Astrocyte of the cerebellum (primary cell): ENCODE measurements at places on chromosomes 4 and X.
A peak's percentile ranks its signal among the peaks of the same experiment; 100 is the strongest.

- DNase-seq: no peak
Observed at GRCh38 chr4:164009435-164009834, 514.9 kb downstream of the TMA16 start.

DNA sequence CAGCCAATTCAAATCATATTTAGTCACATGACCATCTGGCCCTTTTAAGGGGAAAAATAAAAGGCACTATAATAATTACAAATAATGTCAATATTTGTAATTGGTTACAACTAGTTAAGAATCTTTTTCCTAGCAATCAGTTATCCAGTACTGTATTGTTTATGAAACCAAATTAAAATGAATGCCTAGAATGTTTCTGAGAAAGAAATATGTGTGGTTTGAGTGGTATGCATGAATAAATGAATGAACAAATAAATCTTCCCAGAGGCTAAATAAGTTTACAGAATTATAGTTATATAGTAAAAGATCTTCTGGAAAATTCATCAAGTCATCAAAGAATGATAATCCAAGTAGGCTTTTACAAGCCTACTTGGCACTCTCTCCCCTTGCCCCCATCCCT, 55.8 kb upstream of the F8A3 start:
- no peak for DNase-seq

GRCh38 chr4:150886597-150886996, 128.5 kb downstream of the LRBA start:
- DNase-seq: no peak

DNA sequence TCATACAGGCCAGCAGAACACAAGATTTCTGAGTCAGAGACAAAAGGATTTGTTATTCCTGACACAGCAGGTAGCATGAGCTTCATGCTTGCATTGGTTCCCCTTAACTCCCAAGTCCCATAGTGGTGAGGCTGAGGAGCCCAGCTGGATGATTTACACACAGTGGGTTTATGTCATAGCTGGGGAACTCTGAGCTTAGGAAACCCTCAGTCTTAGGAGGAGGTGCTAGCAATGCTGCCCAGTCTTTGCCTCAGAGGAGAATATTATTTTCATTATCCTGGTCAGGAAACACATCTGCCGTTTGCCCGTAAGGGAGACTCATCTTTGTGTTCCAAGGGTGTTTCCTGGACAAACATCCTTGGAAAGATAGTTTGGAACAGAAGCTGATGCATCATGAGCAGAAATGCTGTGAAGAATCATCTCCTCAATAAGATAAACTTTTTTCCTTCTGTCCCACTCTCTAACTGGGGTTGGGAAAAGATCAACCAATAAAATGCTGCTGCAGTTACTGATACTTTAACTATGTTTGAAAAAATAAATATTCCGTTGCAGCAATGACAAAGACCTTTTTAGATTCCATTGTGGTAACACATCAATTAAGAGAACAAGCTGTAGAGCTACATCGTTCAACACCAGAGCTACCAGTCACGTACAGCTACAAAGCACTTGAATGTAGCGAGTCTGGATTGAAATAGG, 146.8 kb downstream of the DCLK2 start:
- DNase-seq: peak; percentile 95

DNA sequence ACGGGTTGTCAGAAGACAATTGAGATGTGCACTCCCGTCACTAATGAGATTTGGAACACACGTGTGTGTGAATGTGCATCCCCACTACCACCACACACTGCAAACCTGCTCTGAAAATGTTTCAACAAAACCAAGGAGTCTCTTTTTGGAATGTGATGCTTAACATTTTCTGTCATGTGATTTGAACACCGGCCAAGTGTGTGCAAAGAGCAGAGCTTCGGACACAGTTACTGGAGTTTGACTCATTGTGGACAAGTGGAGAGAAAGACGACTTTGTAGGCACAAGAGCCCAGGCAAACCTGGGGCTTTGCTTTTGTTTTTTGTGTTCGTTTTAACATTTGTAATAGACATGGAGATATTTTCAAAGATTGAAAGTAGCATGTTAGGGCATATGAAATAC, 49.2 kb downstream of the CCKAR start:
- no peak for DNase-seq

DNA sequence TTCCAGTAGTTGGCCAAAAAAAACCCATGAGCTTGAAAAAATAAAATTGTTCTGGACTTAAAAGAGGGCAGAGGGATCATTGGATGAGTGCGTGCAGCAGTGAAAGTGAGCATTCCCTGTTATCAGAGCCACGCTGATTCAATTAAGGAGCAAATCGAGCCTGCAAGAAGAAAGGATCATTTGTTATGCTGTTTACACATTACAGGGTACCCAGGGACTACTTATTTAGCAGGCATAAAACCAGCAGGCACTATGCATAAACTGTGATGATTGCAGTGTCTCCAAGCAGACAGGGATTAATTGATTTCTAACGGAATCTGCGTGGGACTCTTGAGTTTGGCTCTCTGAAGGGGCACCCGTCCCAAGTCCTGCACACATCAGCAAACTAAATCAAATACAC, 83.5 kb downstream of the SHOX start:
- DNase-seq: no peak

- no peak for DNase-seq
Observed at GRCh38 chr4:6393066-6393465, 79.3 kb downstream of the PPP2R2C start.
